ENCODE measurements at places on chromosomes 12 and 14.

DNA sequence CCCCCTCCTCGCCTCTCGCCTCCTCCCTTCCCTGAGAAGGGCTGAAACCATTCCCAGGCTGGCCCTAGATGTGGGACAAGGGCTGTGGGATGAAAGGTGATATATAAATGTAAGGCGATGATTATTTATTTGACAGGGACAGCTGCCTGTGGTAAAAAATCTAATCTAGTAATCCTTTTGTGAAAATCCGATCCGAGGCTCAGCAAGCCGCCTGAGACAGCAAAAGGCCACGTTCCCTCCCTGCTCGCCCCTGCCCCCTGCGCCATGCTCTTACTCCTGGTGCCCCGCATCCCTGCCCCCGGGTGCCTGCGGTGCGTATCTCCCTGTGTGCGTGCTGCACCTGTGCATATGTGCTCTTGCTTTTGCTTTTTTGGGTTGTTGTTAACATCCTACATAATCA is 65.2 kb downstream of the TSPAN9 start:
- no peak for DNase-seq

GRCh38 chr12:52873832-52874572 is 25.2 kb upstream of the KRT78 start:
- DNase-seq: peak; percentile 93

GRCh38 chr12:93594766-93595311 is 22.4 kb downstream of the SOCS2 start:
- DNase-seq: peak; percentile 50

DNA sequence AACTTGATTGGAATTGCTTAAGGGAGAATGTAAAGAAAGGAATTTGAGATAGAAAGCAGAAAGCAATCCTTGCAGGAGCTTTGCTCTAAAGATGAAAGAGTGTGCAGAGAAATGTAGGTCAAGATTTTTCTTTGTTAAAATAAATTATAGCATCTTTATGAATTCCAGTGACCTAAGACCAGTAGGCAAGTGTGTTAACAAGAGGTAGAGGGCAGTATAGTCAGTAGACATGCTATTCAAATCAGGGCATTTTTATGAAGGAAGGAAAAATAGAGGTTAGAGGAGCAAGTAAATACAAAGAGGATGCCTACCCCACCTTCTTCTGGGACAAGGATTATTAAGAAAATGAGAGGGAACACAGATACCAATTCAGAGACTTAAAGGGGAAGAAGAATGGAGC is 148.5 kb downstream of the PLCZ1 start:
- no peak for DNase-seq

GRCh38 chr12:94712815-94713515 is 62.6 kb upstream of the TMCC3 start:
- no peak for DNase-seq

GRCh38 chr14:65850429-65851135 is 438.1 kb downstream of the FUT8 start:
- no peak for DNase-seq

DNA sequence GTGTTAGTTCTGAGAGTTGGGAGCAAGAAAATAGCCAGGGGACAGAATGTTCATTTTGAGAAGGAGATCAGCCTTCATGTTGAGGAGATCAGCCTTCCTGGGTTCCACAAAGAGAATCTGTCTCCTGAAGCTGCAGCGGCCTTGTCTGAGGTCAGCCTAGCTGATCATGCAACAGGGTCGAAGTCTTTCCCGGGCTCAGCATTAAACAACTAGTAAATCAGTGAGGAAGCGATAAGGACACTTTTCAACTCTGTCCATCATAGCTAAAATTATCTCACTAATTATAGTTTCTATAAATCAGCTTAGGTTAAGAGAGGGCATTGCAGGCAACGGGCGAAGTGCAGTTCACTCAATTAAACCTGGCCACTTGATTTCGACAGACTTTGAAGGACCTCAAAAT is 7.5 kb downstream of the GSC start:
- DNase-seq: no peak

DNA sequence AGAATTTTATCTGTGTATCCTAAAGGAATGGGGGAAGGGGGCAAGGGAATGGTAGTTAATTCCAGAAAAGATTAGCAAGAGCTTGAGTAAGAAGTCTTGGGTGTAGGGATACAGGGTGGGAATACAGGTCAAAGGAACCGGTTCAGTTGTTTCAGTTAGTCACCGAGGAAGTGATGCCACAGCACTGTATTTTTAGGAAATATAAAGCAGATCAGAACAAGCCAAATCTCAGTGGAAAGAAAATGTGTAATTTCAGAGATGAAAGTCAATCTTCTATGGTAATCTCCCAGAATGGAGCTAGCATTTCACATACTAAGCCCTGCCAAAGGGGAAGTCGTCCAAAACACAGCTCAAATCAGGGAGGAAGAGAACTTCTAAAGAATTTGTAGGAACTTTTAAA is 4.7 kb upstream of the TUBA1C start:
- DNase-seq: no peak

DNA sequence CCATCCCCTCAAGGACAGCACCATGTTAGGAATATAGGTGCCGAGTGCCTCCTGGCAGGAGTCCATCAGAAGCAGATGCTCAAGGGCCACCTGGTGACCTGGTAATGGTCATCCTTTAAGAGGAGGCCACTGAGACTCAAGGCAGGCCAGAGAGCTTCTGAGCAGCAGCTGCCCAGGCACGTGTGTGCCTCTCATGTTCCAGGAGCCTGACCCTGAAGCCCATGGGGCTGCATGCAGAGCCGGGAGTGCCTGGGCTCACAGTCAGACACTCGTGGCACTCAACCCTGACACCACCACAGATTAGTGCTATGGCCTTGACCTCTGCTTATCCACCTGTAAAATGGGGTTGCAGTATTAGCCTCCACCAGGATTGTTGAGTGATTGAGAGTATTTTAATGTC is 45.6 kb downstream of the C14orf132 start:
- no peak for DNase-seq

- DNase-seq: peak; percentile 23
These were observed 447 bp upstream of the NUBPL start for GRCh38 chr14:31560759-31561154.

GRCh38 chr12:69972136-69972535 is 147.1 kb downstream of the MYRFL start:
- no peak for DNase-seq

DNA sequence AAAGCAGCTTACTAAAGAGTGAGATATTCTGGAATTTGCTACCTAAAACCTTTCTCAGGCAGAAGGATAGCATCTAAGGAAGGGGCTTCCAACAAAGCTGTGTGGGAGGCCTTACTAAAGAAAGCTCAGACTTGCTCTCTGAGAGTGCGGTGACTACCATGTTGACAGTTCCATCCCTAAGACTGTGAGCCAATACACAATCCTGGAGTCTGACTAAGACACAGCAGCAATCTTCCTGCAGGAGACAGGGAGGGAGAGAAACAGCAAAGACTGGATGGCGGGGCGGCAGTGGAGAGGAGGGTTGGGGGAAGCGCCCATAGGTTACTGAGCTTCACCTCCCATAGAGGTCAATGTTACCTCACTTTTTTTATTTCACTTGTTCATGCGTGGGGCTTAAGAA is 70.9 kb downstream of the KITLG start:
- DNase-seq: no peak

GRCh38 chr14:77406718-77407117 is 16.6 kb downstream of the NOXRED1 start:
- peak; percentile 75 for DNase-seq

DNA sequence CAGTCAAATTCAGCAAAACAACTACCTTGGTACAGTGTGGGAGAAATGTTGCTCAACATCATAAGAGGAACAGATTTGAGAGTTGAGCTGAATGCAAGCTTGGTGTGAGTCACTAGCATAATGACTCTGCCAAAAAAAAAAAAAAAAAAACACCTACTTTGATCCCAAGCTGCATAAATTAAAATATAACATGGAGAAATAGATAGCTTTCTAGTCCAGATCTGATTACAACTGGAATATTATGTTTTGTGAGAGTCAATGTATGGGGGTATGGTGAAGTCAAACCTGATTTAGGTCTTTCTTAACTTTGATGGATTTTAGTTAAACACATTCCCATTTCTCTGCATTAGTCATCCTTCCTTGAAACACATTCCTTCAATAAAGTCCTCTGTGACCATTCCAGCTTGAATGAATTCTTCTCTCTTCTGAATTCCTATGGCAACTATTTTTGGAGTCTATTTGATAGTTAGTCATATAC is 188.1 kb downstream of the SLC5A8 start:
- peak; percentile 12 for DNase-seq

DNA sequence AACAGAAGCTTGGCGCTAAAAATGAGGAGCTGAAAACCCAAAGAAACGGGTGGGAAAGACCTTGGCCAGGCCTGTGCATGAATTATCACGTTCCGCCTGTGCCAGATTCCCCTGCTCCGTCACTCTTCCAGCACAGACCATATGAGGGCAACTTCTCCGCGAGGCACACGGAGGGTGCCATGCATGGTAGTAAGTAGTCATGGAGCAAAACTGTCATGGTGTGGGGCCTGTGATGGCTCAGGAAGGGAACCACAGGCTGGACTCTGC is 148.2 kb downstream of the ANO2 start:
- no peak for DNase-seq

DNA sequence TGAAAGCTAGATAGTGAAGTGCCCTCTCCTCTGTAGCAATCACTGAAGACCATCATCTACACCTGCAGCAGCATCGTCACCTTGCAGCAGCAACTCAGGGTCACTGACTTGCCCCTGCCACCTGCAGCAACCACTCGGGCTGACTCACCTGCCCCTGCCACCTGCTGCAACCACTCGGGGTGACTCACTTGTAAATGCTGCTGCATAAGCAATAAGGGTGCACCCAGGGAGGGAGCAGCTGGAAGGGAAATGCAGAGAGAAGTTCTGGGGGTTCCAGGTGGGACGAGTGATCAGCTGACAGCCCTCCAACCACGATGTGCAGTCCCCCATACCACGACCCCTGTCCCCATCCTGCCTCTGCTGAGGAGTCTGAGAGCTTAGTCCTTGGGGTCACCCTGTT is 357.1 kb upstream of the SFSWAP start:
- no peak for DNase-seq

GRCh38 chr14:20614038-20614840 is 23.1 kb upstream of the RNASE12 start:
- no peak for DNase-seq

DNA sequence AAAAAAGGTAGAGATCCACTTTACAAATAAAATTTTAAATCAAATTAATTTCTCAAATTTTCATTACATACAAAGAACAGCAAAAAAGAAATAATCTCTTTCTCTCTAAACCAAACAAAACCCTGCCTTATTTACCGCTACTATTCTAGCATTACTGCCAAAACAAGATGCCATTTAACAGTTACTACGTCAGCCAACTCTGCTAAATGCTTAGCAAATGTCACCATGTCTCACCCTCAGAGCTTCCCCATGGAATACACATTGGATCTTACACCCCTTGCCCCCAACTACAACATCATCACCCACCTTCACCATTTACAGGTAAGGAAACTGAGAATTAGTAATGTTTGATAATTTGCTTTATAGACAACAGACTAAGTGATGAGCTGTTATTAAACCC is 23.0 kb upstream of the NR2C1 start:
- DNase-seq: no peak

DNA sequence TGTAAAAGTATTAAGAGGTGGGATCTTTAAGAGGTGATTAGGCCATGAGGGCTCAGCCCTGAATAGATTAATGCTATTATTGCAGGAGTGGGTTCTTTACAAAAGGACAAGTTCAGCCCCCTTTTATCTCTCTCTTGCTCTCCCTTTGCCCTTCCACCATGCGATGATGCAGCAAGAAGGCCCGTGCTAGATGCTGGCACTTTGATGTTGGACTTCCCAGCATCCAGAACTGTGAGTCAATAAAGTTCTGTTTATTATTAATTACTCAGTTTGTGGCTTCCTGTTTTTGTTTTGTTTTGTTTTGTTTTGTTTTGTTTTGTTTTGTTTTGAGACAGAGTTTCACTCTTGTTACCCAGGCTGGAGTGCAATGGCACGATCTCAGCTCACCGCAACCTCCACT is 10.1 kb downstream of the RNASE1 start:
- DNase-seq: no peak

- no peak for DNase-seq
These were observed 34.4 kb upstream of the OTOGL start for GRCh38 chr12:80064951-80065350.

DNA sequence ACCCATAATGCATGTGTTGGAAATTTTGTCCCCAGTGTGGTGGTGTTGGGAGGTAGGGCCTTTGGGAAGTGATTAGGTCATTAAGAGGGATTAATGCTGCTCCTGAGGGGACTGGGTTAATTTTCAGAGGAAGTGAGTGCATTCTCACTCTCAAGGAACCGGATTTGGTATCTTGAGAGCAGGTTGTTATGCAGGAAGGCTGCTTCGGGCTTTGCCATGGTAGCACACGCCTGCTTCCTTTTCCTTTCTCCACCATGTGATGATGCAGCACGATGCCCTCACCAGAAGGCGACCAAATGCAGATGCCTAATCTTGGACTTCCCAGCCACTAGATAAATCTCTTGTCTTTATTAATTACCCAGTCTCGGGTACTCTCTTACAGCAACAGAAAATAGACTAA is 257.1 kb downstream of the SSPN start:
- DNase-seq: peak; percentile 30

- no peak for DNase-seq
These were observed 42.1 kb downstream of the MGST1 start for GRCh38 chr12:16389594-16389993.

DNA sequence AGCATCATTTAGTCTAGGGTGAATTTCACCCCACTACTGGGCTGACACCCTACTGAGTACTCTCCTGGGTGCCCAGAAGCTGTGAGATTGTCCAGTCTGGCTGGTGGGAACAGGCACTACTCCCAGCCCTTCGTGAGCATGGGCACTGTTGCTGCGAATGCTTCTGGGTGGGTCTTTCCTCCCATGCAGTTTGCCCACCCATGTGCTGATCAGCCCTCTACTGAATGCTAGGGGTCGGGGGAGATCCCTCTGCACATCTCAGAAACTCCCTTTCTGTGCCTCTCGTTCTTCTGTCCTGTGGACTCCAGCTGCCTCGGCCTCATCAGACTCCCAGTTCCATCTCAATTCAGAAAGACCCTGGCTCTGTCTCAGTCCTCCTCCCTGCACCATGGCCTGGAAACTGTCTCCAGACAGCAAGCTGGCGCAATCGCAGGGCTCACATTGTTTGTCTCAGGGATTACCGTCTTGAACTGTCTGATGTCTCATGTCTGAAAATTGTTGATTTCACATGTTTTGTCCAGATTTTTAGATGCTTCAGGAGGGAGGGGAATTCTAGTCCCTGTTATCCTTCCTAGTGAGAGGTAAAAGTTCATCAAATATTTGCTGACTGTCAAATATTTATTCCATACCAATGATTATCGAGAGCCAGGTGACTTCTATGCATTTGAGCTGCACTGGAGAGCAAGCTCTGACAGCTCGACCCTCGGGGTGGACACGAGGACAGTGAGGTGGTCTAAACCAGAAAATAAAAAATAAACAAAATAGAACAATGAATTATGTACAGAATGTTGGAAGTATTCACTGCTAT is 316.6 kb upstream of the RTL1 start:
- no peak for DNase-seq
